Stimulated activated CD8-positive, alpha-beta memory T cell treated with anti-CD3 and anti-CD28 coated beads, Interleukin-2, amount 100 ng/mL, for 1 hour (primary cell): ENCODE measurements at places on chromosomes 13 and 19.
A peak's percentile ranks its signal among the peaks of the same experiment; 100 is the strongest.

GRCh38 chr19:51386882-51387520 lies 773 bp downstream of the LIM2 start:
- no peak for DNase-seq

DNA sequence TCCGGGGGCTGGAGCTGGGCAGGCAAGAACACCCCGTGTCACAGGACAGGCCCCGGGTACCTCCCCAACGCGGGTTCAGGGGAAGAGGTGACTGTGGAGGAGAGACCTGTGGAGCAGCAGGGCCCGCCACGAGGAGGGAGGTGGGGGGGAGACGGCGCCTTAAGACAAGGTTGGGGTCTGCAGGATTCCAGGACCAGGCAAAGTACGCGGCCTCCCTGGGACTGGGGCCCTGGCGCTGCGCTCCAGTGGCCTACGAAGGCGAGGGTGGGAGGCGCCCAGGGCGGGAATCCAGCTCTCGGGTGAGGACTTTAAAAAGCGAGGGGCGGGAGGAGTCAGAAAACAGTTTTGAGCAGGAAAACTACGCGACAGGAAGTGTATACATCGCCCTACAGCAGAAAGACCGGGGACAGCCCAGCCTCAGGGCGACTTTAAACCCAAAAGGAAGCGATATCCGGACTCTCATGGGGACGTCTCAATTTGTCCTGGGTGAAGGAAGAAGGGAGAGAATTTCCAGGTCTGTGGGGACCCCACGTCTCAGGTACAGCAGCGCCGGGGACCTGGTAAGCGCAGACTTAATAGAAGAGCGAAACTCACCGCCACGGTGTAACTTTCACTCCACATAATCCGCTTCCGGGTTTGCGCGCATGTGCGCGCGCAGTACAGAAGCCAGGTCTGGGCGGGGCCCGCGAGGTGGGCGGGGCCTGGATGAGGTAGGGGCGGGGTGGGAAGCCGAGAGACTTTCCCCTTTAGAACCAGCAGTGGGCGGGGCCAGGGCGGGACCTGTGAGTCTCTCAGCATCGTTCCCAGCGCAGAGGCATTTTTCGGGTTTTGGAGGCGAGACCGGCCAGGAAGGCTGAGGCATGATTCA lies at the start of gene ZNF83:
Gene ZNF83 (minus strand): TSS at position 638 of the 868 bp plus-strand sequence.
- peak; percentile 88 for DNase-seq

GRCh38 chr19:30645946-30646577 lies 273.9 kb downstream of the ZNF536 start:
- no peak for DNase-seq

DNA sequence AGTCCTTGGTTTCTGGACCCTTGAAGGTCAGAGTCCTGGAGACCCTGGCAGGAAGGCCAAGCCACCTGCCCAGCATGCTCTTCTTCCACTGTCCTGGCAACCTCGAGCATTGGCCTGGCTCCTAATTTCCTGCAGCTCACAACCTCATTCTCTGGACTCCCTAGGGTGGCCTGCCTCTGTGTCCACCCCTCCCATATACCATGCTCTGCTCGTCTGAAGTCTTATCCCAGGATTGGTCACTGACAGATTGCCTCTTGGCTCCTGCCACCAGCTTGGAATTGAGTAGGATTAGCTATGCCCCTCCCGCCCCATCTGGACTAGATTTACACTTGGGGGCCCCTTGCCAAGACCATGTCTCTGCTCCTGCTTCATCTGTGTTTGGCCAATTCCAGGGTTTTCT lies 17.1 kb upstream of the WASF3 start:
- DNase-seq, result no peak

GRCh38 chr13:30892966-30893365 lies 13.1 kb upstream of the MEDAG start:
- no peak for DNase-seq

DNA sequence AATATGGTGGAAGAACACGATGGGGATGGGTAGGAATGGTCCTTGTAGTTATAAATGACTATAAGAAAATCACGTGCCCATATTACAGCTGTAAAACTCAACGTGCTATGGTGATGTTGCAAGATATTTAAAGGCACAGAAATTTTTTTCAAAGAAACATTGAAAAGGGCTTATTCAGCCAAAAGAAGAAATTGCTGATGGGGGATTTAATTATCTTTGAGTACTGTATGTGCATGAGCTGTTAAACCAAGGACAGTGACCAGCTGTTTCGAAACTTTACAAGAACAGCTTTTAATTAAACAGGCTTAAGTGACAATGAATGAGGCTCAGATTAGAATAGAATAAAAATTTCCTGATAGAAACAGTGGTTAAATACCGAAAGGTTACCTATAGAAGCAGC lies 339.0 kb downstream of the HS6ST3 start:
- no peak for DNase-seq

GRCh38 chr13:114108141-114108761 lies 24.2 kb downstream of the RASA3 start:
- DNase-seq, result no peak

DNA sequence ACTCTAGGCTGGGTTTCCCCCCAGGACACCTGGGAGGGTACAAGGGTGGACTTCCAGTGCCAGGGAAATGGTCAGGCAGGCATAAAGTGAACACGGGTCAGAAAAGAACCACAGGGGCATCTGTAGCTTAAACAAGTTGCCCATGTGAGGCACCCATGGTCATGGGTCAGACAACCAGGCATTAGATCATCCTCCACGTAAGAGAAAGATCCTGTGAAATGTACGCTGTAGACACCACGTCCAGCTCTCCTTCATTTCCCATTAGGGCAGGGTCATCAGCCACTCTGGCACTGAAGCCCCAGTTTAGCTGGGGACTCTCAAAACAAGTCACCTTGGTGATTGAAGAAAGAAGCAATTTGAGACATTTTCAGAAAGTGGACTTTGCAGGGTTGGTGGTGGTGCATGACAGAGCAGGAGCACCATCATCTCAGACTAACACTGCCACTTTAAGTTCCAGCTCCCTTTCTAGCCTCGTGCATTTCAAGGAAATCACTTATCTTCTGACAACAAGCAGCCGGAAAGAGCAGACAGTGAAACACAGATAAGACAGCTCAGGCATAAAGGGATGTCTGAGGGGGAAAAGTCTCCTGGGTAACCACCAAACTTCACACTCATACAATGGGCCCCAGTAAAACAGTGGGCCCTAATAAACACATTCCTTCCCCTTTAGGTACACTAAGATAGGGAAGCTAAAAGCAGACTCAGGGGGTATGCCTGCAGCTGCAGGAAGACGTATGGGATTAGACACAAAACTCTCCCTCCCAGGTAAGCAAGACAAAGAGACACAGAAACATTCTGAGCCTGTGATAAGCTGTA lies 16.1 kb upstream of the SIGLEC6 start:
- no peak for DNase-seq

GRCh38 chr13:28220166-28220565 lies 81.8 kb downstream of the PAN3 start:
- no peak for DNase-seq

- DNase-seq, result no peak
Measured at GRCh38 chr13:113115363-113116205, 7.0 kb upstream of the F10 start.

- DNase-seq, result no peak
Measured at GRCh38 chr13:73465617-73465971, 406.8 kb downstream of the KLF5 start.

DNA sequence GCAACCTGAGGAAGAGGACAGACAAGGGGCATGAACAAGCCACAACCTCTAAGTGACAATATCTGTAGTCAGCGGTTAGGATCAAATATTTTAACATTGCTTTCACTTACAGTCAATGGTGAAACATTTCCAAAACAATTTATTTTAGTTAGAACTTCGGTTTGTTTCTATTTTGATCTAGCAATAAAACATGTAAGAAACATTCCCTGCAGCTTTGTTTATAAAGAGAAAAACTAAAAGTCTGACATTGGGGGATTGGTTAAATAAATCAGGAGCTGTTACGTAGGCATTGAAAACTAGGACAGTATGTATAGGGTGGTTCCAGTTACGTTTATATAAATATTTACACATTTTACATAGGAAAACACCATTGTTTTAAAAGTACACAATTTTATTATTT lies 3.4 kb downstream of the URI1 start:
- DNase-seq, result no peak

- DNase-seq, result no peak
Measured at GRCh38 chr13:64482373-64482772, 2747.8 kb downstream of the PCDH9 start.

DNA sequence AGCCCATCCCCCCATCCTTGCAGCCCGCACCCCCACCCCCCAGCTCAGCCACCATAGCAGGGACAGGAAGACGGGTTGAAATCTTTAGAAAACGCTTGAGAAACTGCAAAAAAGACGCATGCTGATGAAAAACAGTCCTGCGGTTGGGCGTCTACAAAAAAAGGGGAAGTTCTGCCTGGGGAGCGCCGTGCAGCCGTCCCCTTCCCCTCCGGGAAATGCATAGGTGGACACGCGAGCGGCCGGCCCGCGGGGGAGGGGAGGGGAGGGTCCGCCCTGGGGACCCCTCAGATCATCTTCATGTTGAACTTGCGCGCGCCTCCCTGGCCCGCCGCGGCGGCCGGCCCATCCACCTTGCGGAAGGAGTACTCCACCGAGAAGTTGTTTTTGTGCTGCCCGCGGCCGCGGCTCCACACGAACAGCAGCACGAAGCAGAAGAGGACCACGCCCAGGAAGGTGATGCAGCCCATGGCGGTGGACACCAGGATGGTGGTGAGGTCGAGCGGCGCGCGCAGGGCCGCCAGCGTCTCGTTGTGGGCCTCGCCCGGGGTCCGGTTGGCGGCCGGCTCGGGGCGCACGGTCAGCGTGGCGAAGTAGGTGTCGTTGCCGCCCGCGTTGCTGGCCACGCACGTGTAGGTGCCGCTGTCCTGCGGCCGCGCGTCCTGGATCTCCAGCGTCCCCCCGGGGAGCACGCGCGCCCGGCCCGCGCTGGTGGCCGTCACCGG lies 7.9 kb upstream of the PEAK3 start:
- DNase-seq, result no peak

GRCh38 chr13:44692173-44692713 lies 116.1 kb upstream of the TSC22D1 start:
- no peak for DNase-seq

DNA sequence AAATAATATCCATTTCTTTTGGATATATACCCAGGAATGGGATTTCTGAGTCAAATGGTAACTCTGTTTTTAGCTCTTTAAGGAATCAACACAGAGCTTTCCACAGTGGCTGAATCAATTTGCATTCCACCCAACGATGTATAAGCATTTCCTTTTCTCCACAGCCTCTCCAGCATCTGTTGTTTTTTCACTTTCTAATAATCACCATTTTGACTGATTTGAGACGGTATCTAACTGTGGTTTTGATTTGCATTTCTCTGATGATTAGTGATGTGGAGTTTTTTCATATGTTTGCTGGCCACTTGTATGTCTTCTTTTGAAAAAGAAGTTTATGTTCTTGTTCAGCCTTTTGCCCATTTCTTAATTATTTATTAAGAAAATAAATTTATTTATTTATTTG lies 352.2 kb upstream of the OBI1 start:
- no peak for DNase-seq

GRCh38 chr19:48573163-48573505 lies 21.2 kb downstream of the SULT2B1 start:
- no peak for DNase-seq

GRCh38 chr13:79645569-79645968 lies 164.6 kb downstream of the NDFIP2 start:
- no peak for DNase-seq

DNA sequence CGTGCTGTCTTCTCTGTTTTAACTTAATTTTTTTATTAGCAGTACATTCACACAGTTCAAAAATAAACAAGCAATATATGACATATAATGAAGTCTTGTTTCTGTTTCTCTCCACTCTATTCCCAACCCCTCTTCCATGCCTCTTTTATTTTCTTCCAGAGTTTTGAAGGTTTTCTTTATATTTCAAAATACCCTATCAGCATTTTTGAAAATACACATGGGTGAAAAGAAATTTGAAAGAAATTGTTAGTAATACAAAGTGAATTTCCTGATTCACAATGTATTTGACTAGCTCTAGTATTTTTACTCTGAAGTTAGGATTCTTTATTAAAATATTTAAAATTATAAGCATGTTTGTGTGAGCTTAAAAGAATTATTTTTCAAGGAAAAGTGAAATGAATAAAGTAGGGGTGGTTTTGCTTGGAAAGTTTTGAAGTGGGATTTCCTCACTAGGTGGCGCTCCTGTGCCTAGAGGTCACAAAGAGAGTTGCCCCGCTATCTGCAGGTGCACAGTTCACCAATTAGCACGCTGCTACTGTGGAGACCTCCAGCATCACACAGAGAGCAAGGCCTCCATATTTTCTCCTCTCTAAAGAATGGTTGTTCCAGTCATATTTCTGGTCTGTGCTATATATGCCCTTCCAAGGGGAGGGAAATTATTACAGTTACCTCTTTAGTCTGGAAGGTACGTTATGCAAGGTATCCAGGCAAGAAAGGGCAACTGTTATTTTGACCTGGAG lies 37.6 kb downstream of the SOX21 start:
- peak; percentile 9 for DNase-seq

- DNase-seq, result no peak
Measured at GRCh38 chr19:41967054-41967783, 8.1 kb upstream of the RABAC1 start.
